ENCODE measurements at places on chromosomes 1 and 21.
A peak's percentile ranks its signal among the peaks of the same experiment; 100 is the strongest.

DNA sequence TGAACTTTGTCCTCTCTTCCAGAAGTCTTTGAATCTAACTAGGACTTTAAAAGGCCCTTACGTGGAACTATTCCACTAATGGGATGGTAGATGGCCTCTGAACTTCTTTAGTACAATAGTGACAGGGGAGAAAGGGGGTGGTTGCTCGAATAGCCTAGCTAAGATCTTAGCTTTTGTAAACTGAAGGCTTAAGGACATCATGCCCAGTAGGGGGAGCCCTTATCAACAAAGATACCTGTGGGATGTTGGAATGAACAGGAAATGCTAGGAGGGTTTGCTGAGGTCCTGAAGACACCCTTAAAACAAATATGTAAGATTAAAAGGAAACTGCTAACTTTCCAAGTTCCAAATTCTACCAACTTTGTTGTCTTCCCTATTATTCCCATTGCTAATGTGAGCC lies 33.2 kb downstream of the NHLH2 start:
- peak; percentile 67 for DNase-seq
- H3K36me3 ChIP-seq, result no peaks in the 10 kb centered on the region
- H3K27me3 ChIP-seq, result no peaks in the 10 kb centered on the region
- no peak overlapping the region for H3K4me3 ChIP-seq
- peaks cover 26% of the 10 kb centered on the region for H3K4me1 ChIP-seq

GRCh38 chr1:86516335-86516734 lies 30.5 kb upstream of the CLCA4 start:
- H3K4me1 ChIP-seq, result no peaks in the 10 kb centered on the region
- no peak overlapping the region for H3K27ac ChIP-seq
- no peak overlapping the region for H3K4me3 ChIP-seq

DNA sequence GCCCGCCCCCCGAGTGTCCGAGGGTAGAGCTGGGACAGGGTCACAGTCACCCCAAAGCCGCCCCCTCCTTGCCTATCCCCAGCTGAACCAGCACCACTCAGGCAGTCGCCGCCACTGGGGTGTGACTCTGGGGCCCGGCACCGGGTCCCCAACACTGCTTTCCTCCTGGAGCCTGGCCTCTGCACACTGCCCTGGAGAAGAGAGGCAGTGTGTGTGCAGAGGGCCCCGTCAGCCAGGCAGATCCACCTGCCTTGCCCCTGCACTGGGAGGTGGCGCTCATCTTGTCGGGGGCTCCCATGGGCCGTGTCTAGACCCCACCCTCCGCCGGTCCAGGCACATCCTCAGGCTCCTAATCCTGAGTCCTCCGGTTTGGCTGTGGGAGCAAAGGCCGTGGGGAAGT lies 15.7 kb downstream of the FAAP20 start:
- H3K27me3 ChIP-seq, result peaks cover 19% of the 10 kb centered on the region
- no peak for DNase-seq
- peaks cover 3% of the 10 kb centered on the region for H3K4me1 ChIP-seq
- H3K36me3 ChIP-seq, result peaks cover 12% of the 10 kb centered on the region
- no peak overlapping the region for H3K4me3 ChIP-seq

- no peaks in the 10 kb centered on the region for H3K27me3 ChIP-seq
- DNase-seq, result no peak
- no peak overlapping the region for H3K4me3 ChIP-seq
- no peaks in the 10 kb centered on the region for H3K4me1 ChIP-seq
Measured at GRCh38 chr1:229572286-229572685, 13.8 kb upstream of the ABCB10 start.

DNA sequence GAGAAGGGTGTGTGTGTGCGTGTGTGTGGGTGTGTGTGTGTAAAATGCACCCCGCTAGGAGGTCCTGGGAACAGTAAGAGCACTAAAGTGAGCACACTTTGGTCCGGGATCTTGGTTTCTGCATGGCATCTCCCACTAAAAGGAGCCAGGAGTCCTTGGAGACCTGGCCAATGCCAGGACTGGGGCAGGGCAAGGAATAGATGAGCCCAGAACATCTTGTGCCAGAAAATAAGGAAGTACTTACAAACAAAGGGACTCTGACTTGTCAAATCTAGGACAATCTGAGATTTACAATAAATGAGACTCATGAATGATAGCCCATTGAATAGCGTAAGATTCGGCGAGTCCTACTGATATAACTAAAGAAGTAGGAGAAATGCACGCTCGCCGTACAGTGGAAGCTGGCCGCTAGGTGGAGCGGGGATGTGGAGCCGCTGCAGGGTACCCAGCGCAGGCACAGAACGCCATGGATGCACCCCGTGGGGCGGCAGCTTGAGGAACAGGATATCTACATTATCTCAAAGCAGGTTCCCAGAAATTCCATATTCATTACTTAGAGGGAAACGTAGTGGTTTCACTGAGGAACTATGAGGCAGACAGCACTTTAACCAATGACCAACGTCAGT lies 7.1 kb downstream of the SLC37A1 start:
- H3K36me3 ChIP-seq, result peaks cover 7% of the 10 kb centered on the region
- H3K4me1 ChIP-seq, result peaks cover 4% of the 10 kb centered on the region
- no peak overlapping the region for H3K27ac ChIP-seq

DNA sequence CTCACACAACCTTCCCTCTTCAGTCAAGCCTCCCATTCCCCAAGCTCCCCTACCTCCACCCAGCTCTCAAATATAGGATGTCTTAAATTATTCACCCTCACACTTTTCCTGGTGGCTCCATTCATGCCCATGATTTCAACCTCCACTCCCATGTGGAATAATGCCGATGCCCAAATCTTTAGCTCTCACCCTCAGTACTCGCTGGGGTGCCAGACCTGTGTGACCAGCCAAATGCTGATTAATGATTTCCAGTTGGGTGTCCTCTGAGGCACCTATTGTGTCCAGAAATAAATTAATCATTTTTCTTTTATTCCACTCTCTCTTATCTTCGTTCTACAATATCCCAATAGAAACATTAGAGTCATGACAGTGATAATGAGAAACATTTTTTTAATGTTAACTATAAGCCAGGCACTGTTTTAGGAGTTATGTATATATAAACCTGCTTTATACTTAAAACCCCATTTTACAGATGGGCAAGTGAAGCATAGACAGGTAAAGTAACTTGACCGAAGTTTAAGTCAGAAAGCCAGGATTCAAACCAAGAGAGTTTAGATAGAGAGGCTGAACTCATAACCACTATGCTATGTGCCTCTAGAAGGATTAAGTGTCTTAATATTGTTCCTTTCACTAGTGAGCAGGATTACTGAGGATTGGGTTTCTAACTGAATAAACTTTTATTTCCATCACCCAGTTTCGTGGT lies 209.7 kb downstream of the DUSP10 start:
- H3K27me3 ChIP-seq, result peaks cover 4% of the 10 kb centered on the region
- no peak overlapping the region for H3K4me3 ChIP-seq
- no peaks in the 10 kb centered on the region for H3K36me3 ChIP-seq

DNA sequence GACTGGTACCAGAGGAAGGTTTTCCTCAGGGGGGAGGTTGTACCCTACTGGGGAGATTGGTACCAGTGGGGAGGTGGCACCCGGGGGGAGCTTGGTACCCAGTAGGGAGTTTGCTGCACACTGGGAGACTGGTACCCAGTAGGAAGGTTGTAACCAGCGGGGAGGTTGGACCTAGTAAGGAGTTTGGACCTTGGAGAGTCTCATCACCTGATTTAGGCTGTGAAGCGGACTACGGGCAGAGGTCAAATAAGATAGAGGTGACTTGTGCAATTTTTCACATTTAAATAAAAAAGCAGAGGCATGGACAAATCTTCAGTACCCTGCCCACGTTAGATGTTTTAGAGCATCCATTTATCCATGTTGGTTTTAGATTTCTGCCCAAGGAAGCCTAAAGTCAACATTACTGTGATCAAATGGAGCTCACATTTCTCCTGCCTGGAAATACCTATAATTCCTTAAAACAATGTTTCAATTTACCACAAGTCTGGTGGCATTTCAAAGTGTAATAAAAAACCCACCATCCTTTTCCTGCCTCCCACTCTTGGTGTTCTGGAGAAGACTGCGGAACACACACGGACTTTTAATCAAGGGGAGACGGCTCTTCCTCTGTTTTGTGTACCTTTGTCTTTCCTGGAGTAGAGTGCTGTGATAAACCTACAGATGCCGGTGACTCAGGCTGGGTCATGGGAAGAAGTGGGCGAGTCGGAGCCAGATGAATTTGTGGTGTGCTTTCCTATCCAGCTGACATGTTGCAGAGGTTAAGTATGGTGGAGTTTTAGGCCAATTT lies 36.2 kb upstream of the MRPS6 start:
- H3K4me1 ChIP-seq, result no peaks in the 10 kb centered on the region
- no peak overlapping the region for H3K27ac ChIP-seq
- H3K27me3 ChIP-seq, result no peaks in the 10 kb centered on the region

DNA sequence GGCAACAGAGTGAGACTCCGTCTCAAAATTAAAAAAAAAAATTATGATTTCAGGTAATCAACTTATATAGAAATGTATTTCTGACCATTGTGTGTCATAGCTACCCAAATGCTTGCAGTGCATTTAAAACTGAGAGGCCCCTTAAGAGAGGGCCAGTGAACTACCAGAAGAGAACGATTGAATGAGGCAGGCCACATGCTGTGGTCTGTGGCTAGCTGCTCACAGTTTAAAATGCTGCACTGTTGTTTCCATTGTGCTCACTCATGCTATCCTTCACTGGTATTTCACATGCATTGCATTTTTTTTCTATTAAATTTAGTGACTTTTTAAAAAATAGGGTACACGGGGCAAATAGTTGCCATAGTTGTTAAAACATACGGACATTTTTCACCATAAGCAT lies 26.0 kb downstream of the CHML start:
- H3K4me3 ChIP-seq, result no peak overlapping the region
- no peaks in the 10 kb centered on the region for H3K36me3 ChIP-seq
- H3K4me1 ChIP-seq, result peaks cover 9% of the 10 kb centered on the region
- H3K27ac ChIP-seq, result no peak overlapping the region

Measured in endothelial cell (in vitro differentiated cells).